Memory B cell (primary cell): ENCODE measurements at places on chromosomes 5 and 9.

DNA sequence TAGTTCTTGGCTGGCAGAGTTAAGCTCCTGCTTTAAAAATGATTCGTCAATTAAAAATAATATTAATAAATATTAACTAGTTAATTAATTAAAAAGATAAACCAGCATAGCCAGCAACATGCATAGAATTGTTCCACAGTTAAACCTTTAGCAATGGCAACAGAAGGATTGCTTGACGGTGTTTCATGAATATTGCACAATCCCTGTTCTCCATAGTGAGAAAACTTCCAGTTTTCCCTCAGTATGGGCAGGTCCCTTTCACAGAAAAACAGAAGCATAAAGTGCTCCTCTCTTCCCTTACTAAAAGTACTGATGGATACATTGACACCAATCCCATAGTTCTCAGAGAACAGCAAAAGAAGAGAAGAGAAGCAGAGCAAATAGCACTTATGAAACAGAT, 71.4 kb upstream of the CAST start:
- DNase-seq, result no peak

- no peak for DNase-seq
Measured at GRCh38 chr5:91976451-91976850, 593.3 kb upstream of the ARRDC3 start.

GRCh38 chr5:150788977-150789376, 10.4 kb downstream of the SMIM3 start:
- no peak for DNase-seq

GRCh38 chr5:148206620-148207019, 3.8 kb downstream of the SPINK6 start:
- no peak for DNase-seq

GRCh38 chr5:129065721-129066120, 28.8 kb upstream of the ISOC1 start:
- DNase-seq, result no peak

- no peak for DNase-seq
Measured at GRCh38 chr5:53019320-53019719, 30.2 kb downstream of the ITGA2 start.

DNA sequence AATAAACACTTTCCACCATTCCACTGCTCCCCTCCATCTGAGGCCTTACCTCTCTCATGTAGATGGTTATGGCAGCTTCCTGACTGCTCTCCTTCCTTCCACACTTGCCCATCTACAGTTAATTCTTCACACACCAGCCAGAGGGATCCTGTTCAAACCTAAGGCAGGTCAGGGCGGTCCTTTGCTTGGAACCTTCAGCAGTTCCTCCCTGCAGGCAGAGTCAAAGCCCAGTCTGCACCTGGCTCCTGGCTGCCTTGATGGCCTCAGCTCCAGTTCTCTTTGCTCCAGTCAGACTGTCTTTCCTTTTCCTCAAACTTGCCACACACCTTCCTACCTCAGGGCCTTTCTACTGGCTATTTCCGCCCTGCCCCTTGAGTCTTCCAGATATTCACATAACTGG, 30.2 kb upstream of the NR3C1 start:
- no peak for DNase-seq

GRCh38 chr9:109721001-109721400, 59.0 kb upstream of the PALM2AKAP2 start:
- no peak for DNase-seq

GRCh38 chr5:57662991-57663390, 180.4 kb upstream of the ACTBL2 start:
- DNase-seq, result no peak

DNA sequence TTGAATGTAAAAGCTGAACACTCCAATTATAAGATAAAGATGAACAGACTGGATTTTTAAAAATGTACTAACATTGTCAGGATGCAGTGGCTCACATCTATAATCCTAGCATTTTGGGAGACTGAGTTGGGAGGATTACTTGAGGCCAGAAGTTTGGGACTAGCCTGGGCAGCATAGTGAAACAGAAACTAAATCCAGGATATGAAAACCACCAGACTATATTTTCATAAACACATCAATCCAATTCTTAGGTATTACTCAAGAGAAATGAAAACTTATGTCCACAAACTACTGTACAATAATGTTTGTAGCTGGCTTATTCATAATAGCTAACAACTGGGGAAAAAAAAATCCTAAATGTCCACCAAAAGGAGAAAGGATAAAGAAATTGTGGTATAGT, 26.8 kb upstream of the NAA35 start:
- DNase-seq, result no peak

GRCh38 chr5:74632947-74633356, 7.6 kb downstream of the ENC1 start:
- DNase-seq, result no peak

DNA sequence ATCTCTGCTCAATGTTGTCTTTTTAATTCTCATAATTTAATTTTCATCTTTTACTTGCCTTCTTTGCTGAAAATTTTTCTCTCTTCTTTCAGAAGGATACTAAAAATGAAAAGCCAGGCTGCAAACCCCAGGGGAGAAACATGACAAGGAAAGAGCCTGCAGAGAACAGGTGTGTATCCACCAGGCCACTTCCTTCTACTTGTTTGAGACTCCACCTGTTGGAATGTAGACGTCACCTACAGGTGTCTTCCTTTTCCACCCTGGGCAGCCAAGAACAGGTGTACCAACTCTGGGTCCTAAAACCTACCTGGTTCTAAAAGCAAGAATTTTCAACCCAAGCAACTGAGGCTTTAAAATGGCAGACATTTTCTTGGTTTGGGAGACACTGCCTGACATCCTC, 166.8 kb downstream of the ATP10B start:
- DNase-seq, result no peak

- no peak for DNase-seq
Measured at GRCh38 chr9:12997009-12997408, 222.2 kb downstream of the LURAP1L start.

DNA sequence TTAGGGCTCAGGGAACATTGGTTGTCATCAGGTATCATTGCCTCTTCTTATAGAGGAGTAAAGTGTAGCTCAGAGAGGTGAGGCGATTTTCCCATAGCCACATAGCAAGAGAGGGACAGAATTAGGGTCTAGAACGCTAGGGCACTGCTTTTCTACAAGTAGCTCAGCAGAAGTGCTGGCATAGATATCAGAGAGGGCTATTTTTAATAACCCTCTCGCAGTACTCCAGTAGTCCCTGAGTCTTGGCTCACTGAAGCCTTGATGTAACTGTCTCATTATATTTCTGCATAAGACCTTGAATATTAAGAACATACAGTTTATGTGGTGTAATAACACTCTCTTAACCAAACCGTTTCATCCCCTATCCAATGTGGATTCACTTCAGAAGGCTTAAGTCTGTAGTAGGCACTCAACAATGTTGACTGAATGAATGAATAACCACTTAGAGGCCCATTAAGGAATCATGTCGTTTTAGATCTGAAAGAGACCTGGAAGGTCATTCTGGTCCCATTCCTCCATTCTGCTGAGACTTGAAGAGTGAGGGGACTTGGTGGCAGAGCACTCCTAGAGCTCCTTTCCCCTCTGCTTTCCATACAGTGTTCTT, 4.7 kb upstream of the FRMPD1 start:
- DNase-seq, result no peak
